ENCODE measurements at places on chromosomes 2 and 18.

GRCh38 chr18:9952633-9953416, 39.0 kb downstream of the VAPA start:
- H3K4me1 ChIP-seq = no peaks in the 10 kb centered on the region
- DNase-seq = no peak
- H3K4me3 ChIP-seq = no peak overlapping the region
- H3K27me3 ChIP-seq = no peaks in the 10 kb centered on the region
- no peak overlapping the region for H3K27ac ChIP-seq

GRCh38 chr2:76640905-76641304, 881.3 kb downstream of the LRRTM4 start:
- H3K4me1 ChIP-seq = no peaks in the 10 kb centered on the region
- no peaks in the 10 kb centered on the region for H3K36me3 ChIP-seq
- no peak overlapping the region for H3K4me3 ChIP-seq
- no peak overlapping the region for H3K27ac ChIP-seq
- no peaks in the 10 kb centered on the region for H3K27me3 ChIP-seq

DNA sequence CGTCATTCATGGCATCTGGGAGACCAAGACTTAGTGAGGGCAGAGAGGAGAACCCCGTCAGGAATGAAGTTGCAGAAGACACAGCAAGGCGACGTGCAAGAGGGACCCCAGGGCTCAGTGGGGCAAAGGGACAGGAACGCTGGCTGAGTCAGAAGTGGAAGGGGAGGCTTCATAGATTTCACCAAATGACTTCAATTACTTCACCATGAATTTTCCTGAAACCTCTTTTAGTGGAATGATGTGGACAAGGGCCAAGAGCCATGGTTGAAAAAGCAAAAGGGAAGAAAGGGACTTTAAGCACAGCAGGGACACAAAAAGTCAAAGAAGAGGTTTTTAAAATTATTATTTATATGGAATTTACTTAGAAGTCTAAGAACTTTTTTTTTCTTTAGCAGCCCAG, 141.6 kb upstream of the PID1 start:
- no peaks in the 10 kb centered on the region for H3K27me3 ChIP-seq
- no peaks in the 10 kb centered on the region for H3K36me3 ChIP-seq
- H3K4me1 ChIP-seq = peaks cover 5% of the 10 kb centered on the region
- H3K27ac ChIP-seq = no peak overlapping the region
- DNase-seq = no peak

DNA sequence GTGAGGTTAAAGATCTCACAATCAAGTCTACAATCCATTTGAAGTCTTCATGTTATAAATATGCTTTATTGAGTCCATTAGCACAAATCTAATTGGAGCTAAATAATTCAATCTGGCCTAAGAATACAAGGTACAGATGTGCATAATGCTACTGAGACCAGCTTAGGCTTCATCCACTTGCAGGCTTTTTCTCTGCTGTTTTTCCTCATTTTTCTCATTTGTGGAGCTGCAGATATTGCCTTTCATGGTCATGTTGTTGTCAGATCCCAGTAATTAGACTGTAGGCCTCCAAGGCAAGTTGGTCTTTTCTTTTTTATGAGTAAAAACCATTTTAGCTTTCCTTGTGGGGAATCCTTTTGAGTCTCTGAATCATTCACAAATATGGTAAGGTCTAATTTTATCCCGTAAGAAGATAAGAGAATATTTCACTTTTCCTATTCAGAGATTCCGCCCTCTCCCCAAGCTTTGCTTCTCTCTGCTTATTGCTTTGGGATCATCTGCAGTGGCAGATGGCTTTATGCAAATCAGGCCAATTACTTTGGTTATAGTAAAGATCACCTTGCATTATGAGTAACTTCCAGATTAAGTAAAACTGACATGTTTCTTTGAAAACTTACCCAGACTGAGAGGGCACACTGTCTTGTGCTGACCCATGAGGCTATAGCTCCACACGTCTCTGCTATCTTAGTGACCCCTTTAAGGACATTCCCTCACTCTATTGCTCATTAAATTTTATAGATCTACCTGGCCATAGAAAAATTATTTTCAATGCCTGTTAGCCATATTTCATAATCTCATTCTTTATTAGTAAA, 80.9 kb downstream of the MGAT5 start:
- peaks cover 29% of the 10 kb centered on the region for H3K4me1 ChIP-seq
- no peak overlapping the region for H3K4me3 ChIP-seq

- no peak overlapping the region for H3K4me3 ChIP-seq
- peaks cover 9% of the 10 kb centered on the region for H3K4me1 ChIP-seq
- DNase-seq = no peak
- H3K27ac ChIP-seq = no peak overlapping the region
- H3K36me3 ChIP-seq = peaks cover 11% of the 10 kb centered on the region
Measured at GRCh38 chr2:9905413-9905812, 46.1 kb upstream of the GRHL1 start.

DNA sequence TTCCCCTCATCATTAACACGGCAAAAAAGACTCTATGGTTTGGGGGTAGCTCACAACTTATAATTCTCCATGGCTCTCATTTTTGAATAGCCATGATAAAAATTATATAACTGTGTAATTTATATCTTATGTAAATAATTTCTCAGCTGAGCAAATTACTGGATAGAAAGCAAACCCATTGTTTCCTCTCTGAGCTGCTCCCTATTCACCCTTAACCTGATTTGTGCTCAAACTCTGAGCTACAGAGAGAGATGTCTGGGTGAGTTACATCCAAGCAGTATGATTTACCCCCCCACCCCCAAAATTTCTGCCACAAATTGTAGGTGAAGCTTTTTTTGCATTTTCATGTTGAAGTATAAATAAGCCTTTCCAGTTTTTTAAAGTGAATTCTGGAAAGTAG, 123.7 kb downstream of the TFCP2L1 start:
- H3K27me3 ChIP-seq = peaks cover 3% of the 10 kb centered on the region
- no peaks in the 10 kb centered on the region for H3K4me1 ChIP-seq
- H3K27ac ChIP-seq = no peak overlapping the region
- H3K36me3 ChIP-seq = no peaks in the 10 kb centered on the region

GRCh38 chr18:9513971-9514512, 38.7 kb downstream of the RALBP1 start:
- no peak overlapping the region for H3K27ac ChIP-seq
- DNase-seq = no peak
- H3K27me3 ChIP-seq = no peaks in the 10 kb centered on the region
- no peak overlapping the region for H3K4me3 ChIP-seq
- no peaks in the 10 kb centered on the region for H3K4me1 ChIP-seq

GRCh38 chr2:239819974-239820555, 205.1 kb downstream of the NDUFA10 start:
- no peaks in the 10 kb centered on the region for H3K27me3 ChIP-seq
- H3K4me3 ChIP-seq = no peak overlapping the region
- H3K36me3 ChIP-seq = no peaks in the 10 kb centered on the region
- peaks cover 4% of the 10 kb centered on the region for H3K4me1 ChIP-seq
- DNase-seq = no peak

GRCh38 chr18:40222776-40223175, 1732.3 kb upstream of the PIK3C3 start:
- no peaks in the 10 kb centered on the region for H3K36me3 ChIP-seq
- H3K27ac ChIP-seq = no peak overlapping the region
- DNase-seq = no peak

DNA sequence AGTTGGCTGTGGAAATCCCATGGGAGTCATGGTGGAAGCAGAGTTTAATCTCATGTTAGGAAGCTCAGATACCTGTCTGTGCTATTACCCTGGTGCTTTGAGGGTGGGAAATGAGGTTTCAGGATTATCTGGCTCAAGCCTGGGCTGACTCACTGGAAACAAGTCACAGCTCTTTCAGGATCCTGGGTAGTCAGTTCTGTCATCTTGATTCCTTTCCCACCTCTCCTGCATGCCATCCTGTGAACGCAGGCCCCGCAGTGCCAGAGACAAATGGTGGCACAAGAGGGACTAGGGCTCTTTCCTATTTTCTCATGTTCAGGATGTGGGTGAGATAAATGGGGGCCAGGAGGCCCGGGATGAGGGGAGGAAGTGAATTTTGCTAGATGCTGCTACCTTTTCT, 3.7 kb upstream of the FAM136A start:
- H3K4me3 ChIP-seq = no peak overlapping the region
- peaks cover 1% of the 10 kb centered on the region for H3K36me3 ChIP-seq
- DNase-seq = no peak
- no peak overlapping the region for H3K27ac ChIP-seq
- H3K27me3 ChIP-seq = no peaks in the 10 kb centered on the region

- H3K36me3 ChIP-seq = no peaks in the 10 kb centered on the region
- H3K27me3 ChIP-seq = no peaks in the 10 kb centered on the region
- H3K4me3 ChIP-seq = no peak overlapping the region
- peak; percentile 62 for DNase-seq
Measured at GRCh38 chr2:231410293-231411004, 14.9 kb downstream of the B3GNT7 start.

GRCh38 chr18:35993013-35993412, 20.5 kb downstream of the RMP24 start:
- H3K27ac ChIP-seq = no peak overlapping the region
- no peak for DNase-seq
- H3K27me3 ChIP-seq = no peaks in the 10 kb centered on the region
- H3K4me1 ChIP-seq = no peaks in the 10 kb centered on the region

DNA sequence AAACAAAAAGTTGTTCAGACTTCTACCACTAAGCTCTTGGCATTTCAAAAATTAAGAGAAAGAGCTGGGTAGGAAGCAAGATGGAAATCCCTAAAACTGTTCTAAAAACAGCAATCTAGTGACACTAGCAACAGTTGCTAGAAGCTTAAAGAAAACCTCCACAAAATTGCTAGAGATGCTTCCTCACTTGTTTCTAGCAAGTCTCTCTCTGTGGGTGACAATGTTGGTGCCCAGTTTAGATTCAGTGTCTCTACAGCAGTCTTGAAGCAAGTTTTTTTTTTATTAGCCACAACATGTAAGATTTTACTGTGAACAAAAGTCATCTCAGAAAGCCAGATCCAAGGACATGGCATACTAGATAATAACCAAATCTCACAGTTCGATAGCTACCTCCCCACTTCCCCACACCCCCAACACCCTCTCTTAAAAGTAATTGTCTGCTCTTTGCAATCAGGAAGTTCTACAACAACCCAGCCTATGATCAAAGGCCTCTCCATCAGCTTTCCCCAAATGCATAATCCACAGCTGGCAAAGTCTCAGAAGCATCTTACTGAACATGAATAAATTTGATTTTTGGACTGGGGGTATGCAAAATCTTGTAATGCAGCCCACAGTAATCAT, 70.0 kb downstream of the ANKRD44 start:
- peak; percentile 56 for DNase-seq
- no peaks in the 10 kb centered on the region for H3K27me3 ChIP-seq
- no peaks in the 10 kb centered on the region for H3K36me3 ChIP-seq
- peaks cover 74% of the 10 kb centered on the region for H3K4me1 ChIP-seq
- H3K4me3 ChIP-seq = peak overlapping the region; percentile 24
- H3K27ac ChIP-seq = peak overlapping the region; percentile 77

- no peak for DNase-seq
- H3K27me3 ChIP-seq = no peaks in the 10 kb centered on the region
Measured at GRCh38 chr2:179952658-179953057, 54.4 kb downstream of the CWC22 start.

- H3K27me3 ChIP-seq = no peaks in the 10 kb centered on the region
- H3K4me3 ChIP-seq = no peak overlapping the region
Measured at GRCh38 chr18:43635397-43635796, 358.1 kb upstream of the SYT4 start.

GRCh38 chr2:62998949-62999348, 51.7 kb upstream of the OTX1 start:
- no peak overlapping the region for H3K4me3 ChIP-seq
- H3K36me3 ChIP-seq = peaks cover 7% of the 10 kb centered on the region
- no peaks in the 10 kb centered on the region for H3K27me3 ChIP-seq

GRCh38 chr2:215364157-215365155, 52.6 kb downstream of the ATIC start:
- H3K4me1 ChIP-seq = no peaks in the 10 kb centered on the region
- no peak overlapping the region for H3K4me3 ChIP-seq
- H3K27ac ChIP-seq = no peak overlapping the region
- no peaks in the 10 kb centered on the region for H3K27me3 ChIP-seq
- peaks cover 36% of the 10 kb centered on the region for H3K36me3 ChIP-seq

- no peak overlapping the region for H3K27ac ChIP-seq
- H3K4me1 ChIP-seq = peaks cover 29% of the 10 kb centered on the region
- no peak overlapping the region for H3K4me3 ChIP-seq
- DNase-seq = no peak
- no peaks in the 10 kb centered on the region for H3K27me3 ChIP-seq
Measured at GRCh38 chr2:65231892-65232477, 4.4 kb downstream of the ACTR2 start.

- H3K36me3 ChIP-seq = no peaks in the 10 kb centered on the region
- peaks cover 7% of the 10 kb centered on the region for H3K27me3 ChIP-seq
- DNase-seq = no peak
- H3K4me1 ChIP-seq = no peaks in the 10 kb centered on the region
- no peak overlapping the region for H3K4me3 ChIP-seq
- no peak overlapping the region for H3K27ac ChIP-seq
Measured at GRCh38 chr2:234535464-234535863, 38.6 kb upstream of the ARL4C start.

GRCh38 chr2:239194731-239195317, 206.0 kb downstream of the HDAC4 start:
- no peak for DNase-seq
- H3K36me3 ChIP-seq = no peaks in the 10 kb centered on the region
- no peak overlapping the region for H3K27ac ChIP-seq
- no peak overlapping the region for H3K4me3 ChIP-seq
- H3K4me1 ChIP-seq = no peaks in the 10 kb centered on the region
- H3K27me3 ChIP-seq = no peaks in the 10 kb centered on the region

DNA sequence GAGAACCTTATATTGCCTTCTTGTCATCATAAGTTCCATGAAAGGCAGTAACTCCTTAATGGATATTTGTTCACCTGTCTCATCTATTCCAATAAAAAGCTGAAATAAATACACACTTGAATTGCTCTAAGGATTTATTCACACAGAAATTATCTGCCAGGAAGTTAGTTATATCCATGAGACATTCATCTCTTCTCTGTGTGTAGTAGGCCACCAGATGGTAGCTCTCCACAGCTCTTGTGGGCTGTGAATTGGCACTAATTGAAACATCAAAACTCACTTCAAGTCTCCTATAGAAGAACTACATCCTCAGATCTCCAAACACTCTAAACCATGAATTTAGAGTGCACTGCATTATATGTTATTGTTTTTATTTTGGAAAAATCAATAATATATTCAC, 189.6 kb downstream of the DSC3 start:
- H3K27me3 ChIP-seq = no peaks in the 10 kb centered on the region
- no peak for DNase-seq
- H3K27ac ChIP-seq = no peak overlapping the region
- no peaks in the 10 kb centered on the region for H3K36me3 ChIP-seq

- H3K36me3 ChIP-seq = no peaks in the 10 kb centered on the region
- no peak for DNase-seq
- no peak overlapping the region for H3K4me3 ChIP-seq
- no peaks in the 10 kb centered on the region for H3K27me3 ChIP-seq
- peaks cover 4% of the 10 kb centered on the region for H3K4me1 ChIP-seq
Measured at GRCh38 chr2:197372592-197372991, 62.0 kb upstream of the ANKRD44 start.

- H3K4me3 ChIP-seq = no peak overlapping the region
- DNase-seq = no peak
- no peaks in the 10 kb centered on the region for H3K36me3 ChIP-seq
- H3K27ac ChIP-seq = no peak overlapping the region
- H3K27me3 ChIP-seq = no peaks in the 10 kb centered on the region
Measured at GRCh38 chr2:112864072-112864471, 27.5 kb upstream of the IL1B start.
